HCEC 1CT (cell line): ENCODE measurements at places on chromosomes 7 and 10.
A peak's percentile ranks its signal among the peaks of the same experiment; 100 is the strongest.

DNA sequence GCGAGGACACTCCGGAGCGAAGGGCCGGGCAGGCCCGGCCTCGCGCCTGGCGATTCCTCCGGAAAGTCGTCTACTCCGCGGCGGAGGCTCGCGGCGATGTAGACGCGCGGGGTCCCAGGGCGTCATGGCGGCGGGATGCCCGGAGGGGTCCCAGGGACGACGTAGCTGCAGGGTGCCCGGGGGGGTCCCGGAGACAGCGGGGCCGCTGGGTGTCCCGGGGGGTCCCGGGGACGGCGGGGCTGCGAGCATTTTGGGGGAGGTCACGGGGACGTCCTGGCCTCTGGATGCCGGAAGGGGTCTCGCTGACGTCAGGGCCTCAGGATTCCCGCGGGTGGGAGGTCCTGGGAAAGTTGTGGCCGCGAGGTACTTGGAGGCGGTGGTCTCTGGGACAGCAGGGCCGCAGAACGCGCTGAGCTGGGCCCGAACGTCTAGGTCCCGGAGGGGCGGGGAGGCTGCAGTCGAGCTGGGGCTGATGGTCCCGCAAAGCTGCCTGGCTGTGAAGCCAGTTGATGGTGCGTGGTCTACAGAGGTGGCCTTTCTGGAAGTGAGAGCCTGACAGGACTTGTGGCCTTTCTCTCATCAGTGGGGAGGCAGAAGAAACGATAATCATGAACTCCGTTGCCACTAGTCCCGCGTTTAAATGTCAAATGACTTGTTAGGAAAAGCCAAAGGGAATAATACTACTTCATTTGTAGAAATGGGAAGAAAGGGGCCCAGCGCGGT, 637 bp downstream of the HSPA14 start:
- DNase-seq = peak; percentile 7

DNA sequence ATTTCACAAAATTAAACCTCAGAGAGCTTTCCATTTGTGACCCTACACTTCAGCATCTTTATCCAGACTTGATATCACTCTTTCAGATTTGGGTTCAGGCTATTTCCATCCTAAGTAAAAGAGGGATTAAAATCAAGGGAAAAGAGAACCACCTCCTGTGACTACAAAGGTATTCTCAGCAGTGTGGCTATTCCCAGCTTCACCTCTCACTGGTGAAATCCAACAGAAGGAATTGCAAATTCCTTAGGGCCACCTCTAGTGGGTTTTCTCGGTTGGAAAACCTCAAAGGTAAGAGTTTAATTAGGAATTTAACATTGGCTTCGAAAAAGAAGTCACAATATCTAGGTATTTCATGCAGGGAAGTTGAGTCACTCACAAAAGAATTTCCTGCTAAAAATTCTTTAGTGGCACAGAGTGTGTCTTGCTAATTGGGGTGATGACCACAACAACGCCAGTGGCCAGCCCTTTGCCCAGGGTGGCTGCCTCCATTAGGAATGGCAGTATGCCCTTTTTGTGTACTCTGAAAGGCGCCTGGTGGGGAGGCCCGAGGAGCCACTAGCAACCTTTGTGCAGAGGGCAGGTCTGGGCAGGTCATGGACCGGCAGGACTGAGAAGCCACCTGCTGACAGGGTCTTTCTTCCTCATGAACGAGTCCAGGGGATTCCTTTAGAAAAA, 52.2 kb downstream of the SEM1 start:
- DNase-seq = no peak

- DNase-seq = no peak
These were observed 398.5 kb downstream of the PCDH15 start for GRCh38 chr10:54402576-54402975.

- DNase-seq = no peak
These were observed 16.2 kb downstream of the RBP3 start for GRCh38 chr10:47364366-47364765.

DNA sequence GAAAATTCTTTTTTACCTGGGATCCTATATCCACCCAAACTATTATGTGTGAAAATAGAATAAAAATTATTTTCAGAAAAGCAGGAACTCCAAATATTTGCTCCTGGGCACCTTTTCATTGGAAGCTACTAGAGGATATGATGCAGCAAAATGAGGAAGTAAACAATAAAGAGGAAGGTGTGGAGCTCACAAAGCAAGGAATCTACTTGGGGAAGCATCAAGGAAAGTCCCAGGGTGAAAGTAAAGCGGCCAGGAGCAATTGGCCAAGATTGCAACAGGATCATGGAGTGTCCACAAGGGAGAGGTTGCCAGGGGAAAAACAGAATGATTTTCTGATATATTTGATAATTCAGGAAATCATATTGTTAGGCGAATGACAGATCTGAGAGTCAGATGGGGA, 80.8 kb downstream of the CARD11 start:
- DNase-seq = no peak

DNA sequence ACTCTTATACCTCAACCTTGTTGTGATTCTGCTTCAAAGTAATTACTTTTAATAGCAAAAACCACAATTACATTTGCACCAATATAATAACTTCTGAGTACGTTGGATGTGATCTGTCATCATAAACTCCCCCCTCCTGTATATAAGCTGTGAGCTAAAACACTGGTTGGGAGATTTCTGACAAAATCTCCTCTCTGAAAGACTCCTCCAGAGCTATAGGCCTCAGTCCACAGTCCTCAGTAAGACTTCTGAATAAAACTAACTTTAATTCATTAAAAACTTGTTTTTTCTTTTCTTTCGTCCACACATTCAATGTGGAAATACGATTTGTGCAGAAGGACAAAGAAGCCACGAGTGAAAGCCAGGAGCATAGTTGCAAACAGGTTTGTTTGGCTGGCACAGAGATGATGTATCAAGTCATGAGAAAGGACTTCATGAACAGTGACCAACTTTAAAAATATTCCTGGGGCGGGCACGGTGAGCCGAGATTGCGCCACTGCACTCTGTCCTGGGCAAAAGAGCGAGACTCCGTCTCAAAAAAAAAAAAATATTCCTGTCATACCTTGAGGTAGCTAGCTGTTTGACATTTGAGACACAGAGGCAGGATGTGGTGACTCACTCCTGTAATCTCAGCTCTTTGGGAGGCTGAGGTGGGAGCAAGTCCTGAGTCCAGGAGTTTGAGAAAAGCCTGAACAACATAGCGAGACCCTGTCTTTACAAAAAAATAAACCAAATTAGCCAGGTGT, 91.1 kb upstream of the ARHGAP21 start:
- peak; percentile 47 for DNase-seq

GRCh38 chr10:4255751-4256150, 470.7 kb upstream of the KLF6 start:
- DNase-seq = no peak

DNA sequence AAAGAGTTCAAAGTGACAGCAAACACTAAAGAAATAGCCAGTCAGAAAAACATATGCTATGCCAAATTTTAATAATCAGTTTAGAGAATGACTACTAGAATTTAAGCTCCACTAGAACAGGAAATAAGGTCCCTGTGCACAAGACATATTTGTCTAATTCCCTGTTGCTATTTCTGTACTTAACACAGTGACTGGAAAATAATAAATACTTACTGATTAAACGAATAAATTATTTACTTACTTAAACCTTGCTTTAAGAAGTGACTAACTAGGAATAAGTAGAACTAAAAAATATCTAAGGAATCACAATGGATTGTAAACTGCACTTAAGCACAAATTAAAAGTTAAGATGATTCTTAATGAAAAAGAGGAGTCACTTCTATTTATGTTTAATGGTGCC, 22.3 kb downstream of the NPS start:
- DNase-seq = no peak

DNA sequence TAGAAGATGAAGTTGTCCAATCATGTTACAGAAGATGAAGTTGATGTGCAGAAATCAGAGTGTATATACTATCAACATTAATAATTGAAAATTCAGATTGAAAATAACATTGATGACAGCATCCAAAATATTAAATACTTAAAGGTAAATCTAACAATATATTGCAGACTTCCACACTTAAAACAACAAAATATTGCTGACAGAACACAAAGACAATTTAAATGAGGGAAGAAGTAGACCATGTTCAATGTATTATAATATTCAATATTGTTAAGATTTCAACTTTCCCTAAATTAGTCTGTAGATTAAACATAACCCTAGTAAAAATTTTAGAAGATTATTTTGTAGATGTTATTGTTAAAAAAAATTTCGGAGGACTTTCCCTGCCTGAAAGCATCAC, 151.9 kb downstream of the PON1 start:
- DNase-seq = no peak

DNA sequence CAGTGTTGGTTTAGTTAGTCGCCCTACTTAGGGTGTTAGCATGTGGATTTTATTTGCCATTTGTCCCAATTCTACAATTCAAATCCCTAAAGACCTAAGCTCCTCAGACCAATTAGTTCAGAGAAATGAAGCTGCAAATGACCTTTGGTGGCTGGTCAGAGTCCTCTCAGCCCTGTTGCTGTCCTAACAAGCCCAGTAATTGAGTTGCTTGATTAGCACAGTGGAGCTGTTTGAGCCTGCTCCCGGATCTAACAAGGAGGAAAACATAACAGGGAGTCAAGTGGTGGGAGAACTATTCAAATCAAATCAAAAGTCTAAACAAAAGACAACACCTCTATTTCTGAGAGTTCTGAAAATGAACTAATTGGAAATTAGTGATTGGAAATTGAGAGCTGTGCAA, 22.1 kb downstream of the ZDHHC6 start:
- no peak for DNase-seq

DNA sequence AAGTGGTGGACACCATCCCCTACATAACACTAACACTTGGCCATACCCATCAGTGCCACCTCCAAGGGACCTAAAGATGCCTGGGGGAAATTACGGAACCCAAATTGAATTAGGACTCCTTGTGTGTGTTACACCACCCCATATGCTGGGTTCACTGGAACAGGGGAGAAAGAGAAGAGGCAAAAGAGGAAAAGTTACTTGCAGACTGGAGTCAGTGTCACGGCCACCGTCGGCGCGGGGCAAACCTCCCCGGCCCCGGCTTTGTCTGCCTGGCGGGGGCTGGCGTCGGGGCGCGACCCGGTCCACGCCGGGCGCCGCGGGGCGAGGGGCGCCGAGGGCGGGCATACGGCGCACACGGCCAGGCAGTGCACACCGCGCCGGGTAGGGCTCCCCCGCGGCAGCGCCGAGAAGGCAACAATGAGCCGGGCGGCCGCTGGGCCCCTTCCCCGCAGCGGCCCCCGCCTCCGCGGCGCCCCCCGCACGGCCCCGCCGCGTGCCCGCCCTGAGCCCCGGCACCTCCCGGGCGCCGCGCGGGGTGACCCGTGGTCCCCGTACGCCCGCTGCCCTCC, 171.1 kb downstream of the FAM107B start:
- peak; percentile 4 for DNase-seq

DNA sequence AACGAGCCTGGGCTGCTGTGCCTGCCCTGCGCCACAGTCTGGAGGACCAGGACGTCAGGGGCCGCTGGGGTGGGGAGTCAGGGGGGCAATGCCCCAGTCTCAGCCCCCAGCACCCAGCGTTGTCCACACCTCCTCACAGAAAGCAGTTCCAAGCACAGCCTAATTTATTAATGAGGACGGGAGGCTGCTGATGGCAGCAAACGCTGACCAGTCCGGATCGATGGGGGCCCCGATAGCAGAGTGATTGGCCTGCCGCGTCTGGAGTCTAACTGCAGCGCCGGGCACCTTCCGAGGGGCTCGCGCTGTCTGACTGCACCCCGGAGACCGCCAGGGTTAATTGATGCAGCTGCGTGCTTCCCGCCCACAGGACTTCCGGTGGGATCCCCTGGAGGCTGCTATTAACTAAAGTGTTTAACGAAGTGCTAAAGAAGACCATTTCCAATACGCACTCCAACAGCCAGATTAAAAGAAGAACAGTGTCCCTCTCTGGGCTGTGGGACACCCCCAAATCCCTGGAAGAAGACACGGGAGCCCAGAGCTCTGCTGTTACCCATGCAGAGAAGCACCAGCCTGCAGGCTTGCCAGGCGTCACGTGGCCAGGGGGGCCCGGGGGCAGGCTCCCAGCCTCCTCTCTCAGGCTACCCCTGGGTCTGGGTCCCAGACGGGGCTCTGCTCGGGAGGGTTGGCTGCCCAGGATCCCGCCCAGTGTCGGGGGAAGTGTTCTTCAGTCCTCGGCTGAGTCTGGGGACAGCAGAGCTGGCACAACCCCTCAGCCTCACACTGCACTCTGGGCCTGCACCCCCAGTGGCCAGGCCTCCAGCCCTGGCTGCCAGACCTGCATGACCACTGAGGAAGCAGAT, 63.8 kb downstream of the MICALL2 start:
- DNase-seq = no peak

- no peak for DNase-seq
These were observed 315.1 kb downstream of the TNS3 start for GRCh38 chr7:47266799-47267198.

DNA sequence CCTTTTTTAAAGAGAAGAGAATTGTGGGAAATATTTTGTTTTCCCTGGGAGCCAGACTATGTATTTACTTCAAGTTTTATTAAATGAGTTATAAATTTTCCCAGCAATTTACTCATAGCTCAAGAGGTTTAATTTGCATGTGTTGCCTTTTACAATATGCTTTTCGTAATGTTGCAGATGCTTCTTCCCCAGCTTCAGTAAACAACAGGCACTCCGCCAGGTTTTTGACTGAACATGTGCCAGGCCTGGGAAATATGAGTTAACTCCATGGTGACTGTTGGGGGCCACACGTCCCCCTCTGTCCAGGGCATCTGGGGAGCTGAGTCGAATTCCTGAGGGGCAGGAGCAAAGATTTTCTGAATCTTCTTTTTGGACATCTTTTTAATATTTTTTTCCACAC, 545.7 kb downstream of the LRMDA start:
- DNase-seq = no peak

- DNase-seq = peak; percentile 66
These were observed 337.4 kb downstream of the CRPPA start for GRCh38 chr7:16083931-16084330.

DNA sequence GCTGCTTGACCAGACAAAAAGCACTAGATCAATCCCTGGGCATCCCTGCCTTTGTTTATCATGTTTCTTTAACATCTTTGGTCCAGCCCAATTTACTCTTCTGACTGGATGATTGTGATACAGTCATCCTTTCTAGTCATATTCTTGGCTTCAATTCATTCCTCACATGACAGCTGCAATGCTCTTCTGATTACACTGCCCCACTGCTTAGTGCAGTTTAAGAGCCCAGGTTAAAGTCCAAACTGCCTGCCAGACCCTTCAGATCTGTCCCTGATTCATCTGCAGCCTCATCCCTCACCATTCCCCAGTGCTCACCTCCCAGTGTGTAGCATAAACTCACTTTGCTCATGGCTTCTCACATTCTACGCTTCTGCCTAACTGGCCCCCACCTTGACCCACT, 383.8 kb downstream of the TNS3 start:
- peak; percentile 49 for DNase-seq

DNA sequence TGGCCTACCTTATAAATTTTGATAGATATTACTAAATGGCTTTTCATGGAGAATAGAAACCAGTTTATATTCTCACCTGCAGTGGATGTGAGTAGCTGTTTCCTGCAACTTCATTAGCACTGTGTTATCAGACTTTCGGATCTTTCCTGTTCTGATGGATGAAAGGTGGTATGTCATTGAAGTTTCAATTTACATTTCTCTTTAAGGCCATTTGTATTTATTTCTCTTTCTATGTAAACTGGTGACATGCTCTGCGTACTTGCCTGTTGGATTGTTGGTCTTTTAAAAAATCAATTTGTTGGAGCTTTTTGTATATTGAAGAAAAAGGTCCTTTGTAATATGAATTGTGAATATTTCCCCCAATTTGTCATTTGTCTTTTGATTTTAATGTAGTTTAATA, 95.8 kb upstream of the STRIP2 start:
- no peak for DNase-seq
